ENCODE measurements at places on chromosomes 11 and 22.

DNA sequence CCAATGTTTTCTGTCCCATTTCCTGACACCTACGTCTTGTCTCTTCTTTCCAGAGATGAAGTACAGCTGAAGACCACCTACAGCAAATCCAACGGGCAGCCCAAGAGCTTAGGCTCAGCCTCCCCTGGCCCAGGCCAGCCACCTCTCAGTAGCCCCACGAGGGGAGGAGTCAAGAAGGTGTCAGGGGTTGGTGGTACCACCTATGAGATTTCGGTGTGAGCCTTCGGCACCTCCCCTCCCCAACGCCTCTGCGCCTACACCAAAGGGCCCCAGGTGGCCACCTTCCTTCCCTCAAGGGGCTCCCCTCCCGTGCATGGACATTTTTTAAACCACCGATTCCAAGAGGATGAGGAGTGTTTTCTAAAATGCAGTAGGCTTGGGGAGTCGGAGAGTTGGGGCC is 12.2 kb downstream of the MED19 start:
- no peak for DNase-seq

- DNase-seq = peak; percentile 80
Measured at GRCh38 chr11:17208257-17208999, 642 bp upstream of the PIK3C2A start.

- no peak for DNase-seq
Measured at GRCh38 chr22:40524392-40525249, 111.9 kb downstream of the MRTFA start.

DNA sequence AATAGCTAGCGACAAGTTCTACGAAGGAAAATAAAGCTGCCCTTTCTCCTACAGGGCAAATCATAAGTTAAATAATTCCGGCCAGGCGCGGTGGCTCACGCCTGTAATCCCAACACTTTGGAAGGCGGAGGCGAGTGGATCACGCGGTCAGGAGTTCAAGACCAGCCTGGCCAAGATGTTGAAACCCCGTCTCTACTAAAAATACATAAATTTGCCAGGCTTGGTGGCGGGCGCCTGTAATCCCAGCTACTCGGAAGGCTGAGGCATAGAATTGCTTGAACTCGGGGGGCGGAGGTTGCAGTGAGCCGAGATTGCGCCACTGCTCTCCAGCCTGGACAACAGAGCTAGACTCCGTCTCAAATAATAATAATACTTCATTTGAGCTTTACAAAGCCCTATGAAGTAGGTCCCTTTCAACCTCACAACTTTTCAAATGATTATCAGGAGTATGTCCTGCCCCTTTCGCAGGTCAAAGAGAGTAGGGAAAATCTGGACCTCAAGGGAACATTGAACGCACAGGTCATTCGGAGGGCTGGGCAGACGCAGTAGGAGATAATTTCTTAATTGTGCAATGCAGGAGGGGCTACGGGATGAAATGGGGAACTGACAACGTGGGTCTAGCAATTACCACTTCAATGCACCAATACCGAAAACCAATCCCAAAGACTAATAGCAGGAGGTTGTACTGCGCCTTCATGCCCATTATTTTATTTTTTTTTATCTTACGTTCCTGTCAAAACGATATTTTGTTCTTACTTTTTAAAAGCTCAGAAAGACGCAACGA is 590 bp downstream of the COMMD9 start:
- DNase-seq = no peak

DNA sequence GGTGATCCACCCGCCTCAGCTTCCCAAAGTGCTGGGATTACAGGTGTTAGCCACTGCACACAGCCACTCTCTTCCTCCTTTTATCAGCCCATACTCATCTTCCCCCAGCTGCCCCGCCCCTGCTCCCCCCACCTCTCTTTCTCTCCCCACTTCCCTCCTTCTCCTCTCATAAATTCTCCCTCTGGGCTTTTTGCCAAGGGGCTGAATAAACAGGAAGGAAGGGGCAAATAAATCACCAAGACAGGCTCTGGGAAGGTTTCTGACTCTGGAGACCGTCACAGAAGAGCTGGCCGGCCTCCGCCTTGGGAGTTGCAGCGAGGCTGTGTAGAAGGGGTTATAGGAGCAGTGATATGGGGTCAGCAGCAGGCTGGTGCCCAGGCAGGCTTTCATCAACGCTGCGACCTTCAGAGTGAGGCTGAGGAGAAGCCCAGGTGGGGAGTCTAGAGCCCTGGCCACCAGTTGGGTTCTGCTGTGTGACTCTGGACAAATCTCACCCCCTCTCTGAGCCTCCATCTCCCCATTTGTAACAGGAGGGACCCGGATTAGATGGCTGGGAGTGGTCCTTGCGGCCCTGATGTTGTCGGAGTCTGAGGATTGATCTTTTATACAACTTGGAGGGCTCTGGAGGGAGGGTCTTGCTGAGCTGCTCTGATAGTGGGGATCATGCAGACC is 62.6 kb upstream of the RASD2 start:
- DNase-seq = peak; percentile 75

DNA sequence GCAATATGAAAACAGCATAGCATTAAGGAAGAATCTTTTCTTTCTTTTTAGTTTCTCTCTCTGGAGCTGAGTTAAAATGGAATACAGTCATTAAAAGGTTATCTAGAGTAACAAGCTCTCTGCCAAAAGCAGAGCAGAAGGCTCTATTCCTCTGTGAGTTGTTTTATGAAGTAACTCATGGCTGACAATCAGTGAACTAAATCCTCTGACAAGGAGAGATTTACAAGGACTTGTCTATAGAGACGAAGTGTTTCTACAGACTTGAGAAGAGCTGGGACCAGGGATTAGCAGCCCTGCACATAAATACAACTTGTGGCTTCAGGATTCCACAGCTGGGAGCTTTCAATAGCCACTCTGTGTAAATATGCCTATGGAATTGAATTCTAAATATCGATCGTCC is 192.5 kb upstream of the RAG2 start:
- DNase-seq = no peak

GRCh38 chr22:38437416-38437815 is 17.6 kb downstream of the KCNJ4 start:
- no peak for DNase-seq

DNA sequence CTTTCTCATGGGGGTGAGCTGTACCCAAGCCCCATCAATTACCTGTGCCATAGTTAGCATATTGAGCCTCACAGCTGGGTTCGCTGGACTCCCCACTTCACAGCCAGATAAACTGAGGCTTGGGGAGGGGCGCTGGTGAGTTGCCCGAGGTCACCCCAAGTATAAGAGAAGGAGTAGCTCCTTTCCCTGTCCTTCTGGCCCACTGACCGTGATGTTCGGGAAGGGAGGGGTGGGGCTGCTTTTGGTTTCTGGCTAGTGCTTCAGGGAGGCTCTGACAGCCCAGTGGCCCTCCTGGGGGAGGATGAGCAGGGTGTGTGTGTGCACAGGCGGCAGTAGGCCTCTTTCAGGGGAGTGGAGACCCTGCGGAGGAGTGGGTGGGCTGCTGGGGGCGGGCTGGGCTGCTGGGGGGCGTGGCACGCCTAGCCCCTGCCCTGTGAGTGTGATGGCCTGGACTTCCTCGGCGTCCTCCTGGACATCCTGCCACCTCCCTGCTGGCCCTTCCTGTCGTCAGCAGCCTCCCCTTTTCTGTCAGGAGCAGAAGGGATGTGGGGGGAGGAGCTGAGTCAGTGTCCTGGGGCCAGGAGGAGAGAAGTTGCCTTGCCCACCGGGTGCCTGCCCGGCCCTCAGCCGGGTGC is 50.3 kb downstream of the TRIOBP start:
- no peak for DNase-seq

GRCh38 chr22:42887523-42888507 is 30.7 kb upstream of the ARFGAP3 start:
- DNase-seq = no peak

- no peak for DNase-seq
Measured at GRCh38 chr11:10066441-10066840, 227.6 kb downstream of the SBF2 start.

Measured in NCI-H345 (cell line).